Stimulated activated CD4-positive, alpha-beta T cell treated with anti-CD3 and anti-CD28 coated beads, Interleukin-1b, Interleukin-23, amount 100 ng/mL, for 1 hour (primary cell): ENCODE measurements at places on chromosomes 12 and 14.

GRCh38 chr14:103318750-103319419, 15.2 kb upstream of the EIF5 start:
- DNase-seq = no peak

DNA sequence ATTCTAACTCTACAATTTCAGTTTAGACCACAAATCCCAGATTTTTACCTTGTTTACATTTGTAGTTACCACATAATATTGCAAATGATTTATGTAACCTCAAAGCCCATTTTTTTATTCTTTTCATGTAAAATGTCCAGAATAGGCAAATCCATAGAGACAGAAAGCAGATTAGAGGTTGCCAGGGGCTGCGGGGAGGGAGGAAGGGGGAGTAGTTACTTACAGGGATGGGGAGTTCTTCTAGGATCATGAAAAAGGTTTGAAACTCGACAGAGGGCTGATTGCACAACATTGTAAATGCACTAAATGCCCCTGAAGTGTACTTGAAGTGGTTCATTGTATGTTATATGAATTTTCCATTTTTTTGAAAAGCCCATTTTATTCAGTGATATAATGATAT, 66.5 kb downstream of the PPP2R5C start:
- no peak for DNase-seq

- DNase-seq = no peak
Measured at GRCh38 chr14:80988192-80988591, 32.8 kb downstream of the TSHR start.

GRCh38 chr12:50647479-50647878, 116.4 kb upstream of the ATF1 start:
- no peak for DNase-seq

DNA sequence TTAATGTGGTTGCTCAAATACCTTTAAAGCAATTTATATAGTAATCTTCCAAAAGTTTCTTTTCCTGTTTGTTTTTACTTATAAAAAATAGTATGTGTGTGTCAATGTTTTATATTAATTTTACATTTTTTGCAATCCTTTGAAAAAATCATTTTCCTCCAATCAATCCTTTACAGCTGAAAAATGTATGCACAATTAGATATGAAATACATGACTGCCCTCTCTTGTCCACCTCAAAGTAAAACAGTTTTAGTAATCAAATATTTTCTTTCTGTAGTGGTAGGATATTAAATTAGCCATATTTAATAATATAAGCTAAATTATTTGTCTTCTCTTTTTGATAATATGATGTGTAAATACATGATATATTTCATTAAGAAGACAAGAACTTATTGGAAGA, 269.9 kb downstream of the ADAMTS20 start:
- DNase-seq = no peak

- DNase-seq = peak; percentile 44
Measured at GRCh38 chr14:21852061-21852664, 178.5 kb upstream of the OR4E1 start.

DNA sequence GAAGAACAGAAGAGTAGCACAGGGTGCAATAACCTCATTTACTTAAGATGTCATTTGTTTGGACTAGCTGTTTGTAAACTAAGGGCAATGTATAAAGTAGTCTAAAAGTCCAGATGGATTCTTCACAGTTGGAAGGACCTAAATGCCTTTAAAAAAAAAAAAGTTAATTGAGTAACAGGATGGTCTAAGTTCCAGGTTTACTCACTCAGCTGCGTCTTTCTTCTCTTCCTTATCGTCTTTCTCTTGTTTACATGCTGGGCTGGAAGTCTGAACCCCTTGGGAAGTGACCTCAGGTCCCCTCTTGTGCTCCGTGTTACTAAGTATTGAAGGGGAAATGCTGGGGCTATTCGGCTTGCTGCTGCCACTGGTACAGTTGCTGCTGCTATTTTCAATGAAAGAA, 82.5 kb downstream of the SH2B3 start:
- DNase-seq = no peak

DNA sequence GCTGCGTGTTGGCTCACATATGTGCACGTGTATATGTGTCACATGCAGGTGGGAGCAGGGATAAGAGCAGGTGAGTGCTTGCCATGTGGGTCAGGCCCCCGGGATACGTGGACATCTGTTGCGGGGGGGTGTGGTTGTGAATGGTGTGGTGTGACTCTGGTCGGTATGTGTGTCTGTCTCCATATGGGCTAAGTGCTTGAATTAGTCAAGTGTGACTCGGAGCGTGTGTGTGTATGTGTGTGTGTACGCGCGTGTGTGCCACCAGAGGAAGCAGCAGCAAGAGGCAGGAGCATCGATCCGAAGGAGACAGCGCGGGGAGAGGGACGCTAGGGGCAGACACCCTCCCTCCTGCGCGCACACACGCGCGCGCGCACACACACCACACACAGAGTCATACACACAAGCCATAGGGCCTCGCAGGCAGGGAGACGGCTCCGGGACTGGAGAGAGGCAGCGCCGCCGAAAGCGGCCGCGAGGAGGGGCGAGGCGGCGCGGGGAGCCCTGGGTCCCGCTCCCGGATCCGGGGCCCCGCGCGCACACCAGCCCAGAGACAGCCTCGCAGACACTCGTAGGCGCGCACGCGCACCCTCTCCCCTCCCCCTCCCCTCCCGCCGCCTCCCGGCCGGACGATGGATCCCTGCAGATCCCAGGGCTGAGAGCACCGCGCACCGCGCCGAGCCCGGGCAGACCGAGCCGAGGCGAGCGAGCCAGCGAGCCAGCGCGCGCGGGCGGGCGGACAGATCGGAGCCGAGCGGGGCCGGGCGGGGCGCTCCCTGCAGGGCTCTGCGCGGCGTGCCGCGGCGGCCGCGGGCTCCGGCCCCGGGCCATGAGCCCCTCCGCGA, at the start of gene ASIC1:
ASIC1 (plus strand) TSS at position 597 of the 842 bp plus-strand sequence. CDS start 1,171 bp downstream, outside the sequence.
- DNase-seq = no peak

GRCh38 chr12:130719263-130719859, 3.3 kb upstream of the RIMBP2 start:
- no peak for DNase-seq

DNA sequence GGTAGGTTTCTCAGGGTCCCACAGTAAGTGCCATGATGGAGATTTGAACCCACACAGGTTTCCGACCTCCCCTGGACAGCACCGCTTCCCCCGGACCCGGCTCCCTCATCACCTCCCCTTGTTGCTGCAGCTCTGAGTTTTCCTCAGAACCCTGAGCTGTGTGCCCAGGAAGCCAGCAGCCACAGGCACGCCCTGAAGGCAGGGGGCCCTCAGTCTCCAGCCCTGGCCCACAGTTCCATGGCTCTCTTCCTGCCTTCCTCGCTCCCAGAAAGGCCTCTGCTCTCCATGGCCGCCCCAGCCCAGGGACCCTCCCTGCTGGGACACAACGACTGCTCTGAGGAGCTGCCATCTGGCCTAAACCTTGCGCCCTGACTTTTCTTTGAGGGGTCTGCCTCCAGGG, 35.8 kb upstream of the PRIMA1 start:
- no peak for DNase-seq

DNA sequence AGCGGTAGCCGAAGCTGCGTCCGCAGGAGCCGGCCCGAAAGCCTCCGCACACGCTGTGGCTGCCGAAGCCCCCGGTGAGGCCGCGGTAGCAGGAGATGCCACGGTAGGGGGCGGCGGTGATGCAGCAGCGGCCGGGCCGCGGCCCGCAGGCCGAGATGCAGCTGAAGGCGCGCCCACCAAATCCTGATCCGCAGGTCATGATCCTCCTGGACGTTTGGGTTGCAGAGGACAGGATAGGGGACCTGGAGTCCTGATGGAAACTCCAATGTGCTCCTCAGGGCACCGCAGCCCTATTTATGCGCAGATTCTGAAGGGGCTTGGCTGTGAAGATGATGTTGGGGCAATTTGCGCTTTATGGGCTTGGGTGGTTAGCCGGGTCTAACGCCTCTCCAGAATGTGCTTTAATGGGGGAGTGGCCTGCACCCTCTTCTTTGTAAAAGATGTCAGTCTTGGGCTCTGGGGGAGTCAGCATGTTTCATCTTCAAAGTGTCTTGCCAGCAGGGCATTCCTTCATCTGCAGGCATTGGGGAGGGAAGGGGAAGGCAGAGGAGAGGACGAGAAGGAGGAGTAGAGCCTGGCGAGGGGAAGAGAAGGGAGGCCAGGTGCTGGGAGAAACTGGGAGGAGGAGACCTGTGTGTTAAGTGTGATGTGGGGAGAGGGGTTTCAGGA, at the start of gene KRT81:
KRT81 (minus strand) TSS at position 268 of the 669 bp plus-strand sequence; CDS start at position 199, 69 bp downstream.
- no peak for DNase-seq

- no peak for DNase-seq
Measured at GRCh38 chr12:92871116-92871515, 58.0 kb downstream of the EEA1 start.

DNA sequence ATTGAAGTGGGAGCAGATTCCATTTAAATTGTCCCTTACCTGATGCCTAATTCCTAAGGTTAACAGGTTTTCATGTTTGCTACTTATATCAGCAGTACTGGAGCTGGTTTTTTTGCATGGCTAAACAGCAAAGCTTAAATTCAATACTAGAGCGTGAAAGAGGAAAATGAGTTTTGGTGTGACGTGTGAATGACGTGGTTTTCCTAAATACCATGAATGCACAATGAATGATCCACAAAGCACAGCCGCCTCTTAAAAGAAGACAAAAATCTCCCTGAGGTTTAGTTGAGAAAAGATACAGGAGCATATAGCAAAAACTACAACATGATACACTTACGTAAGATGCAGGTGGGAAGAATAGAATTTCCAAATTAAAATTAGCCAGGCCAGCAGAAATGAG, 731.1 kb downstream of the DIO2 start:
- no peak for DNase-seq

- no peak for DNase-seq
Measured at GRCh38 chr14:75048101-75048500, 3.2 kb downstream of the MLH3 start.

- no peak for DNase-seq
Measured at GRCh38 chr14:89720741-89721729, 233.5 kb downstream of the EFCAB11 start.

DNA sequence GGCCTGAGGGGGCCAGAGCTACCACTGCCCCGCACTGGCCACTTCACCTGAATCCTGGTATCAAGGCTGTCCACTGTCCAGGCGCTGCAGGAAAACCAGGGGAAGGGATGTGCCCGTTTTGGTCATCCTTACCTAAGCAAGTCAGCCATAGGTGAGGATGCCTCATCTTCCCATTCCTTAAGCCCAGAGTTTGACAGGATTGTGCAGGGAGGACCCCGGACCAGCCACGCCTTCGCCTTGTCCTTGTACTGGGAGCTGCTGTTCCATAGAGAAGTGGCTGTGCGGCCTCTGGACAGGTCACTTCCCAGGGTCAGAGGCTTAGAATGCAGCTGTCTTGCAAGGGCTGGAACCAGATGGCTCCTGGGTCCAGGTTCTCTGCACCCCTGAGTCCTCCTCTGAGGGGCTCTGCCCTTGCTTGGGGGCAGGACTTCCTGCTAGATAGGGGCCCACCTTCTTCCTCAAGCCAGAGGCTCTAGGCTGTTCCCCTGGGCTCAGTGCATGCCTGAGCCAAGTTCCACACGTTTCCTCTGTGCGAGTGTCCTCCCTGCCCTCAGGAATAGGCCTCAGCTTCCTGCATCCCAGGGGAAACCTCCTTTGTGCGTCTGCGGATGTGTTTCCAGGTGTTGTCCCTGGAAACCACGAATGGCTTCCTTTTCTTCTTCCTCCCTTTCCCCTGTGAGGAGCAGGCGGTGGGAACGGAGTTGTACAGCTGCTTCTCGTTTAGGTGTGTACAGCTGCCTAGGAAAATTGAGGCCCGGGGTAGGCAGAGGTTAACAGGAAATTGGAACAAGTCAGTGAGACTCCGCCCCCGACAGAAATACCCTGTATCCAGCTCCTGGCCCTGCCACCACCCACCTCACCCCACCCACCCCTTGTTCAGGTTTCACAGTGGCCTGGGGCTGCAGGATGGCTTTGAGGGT, 54.3 kb upstream of the RIN3 start:
- no peak for DNase-seq

DNA sequence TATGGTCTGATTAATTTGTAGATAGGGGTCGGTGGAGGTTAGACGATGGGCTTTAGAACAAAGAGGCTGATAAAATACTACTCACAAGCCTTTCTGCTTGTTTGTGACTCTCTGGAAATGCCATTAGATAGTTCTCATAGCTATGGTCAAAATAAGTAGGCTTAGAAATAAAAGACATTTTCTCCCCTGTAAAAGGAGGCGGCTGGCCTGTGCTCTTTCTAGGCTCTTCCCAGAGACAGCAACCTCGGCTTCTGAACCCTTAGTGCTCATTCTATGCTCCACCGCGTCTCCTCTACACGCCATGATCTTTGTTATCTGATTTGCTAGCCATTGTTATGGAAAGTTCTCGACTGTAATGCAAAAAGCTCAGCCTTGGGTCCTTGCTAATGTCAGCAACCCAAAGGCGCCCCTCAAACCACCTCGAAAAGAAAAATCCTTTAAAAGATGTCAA, 64.5 kb downstream of the CRADD start:
- no peak for DNase-seq

- DNase-seq = no peak
Measured at GRCh38 chr12:26469421-26470180, 274.2 kb downstream of the SSPN start.

DNA sequence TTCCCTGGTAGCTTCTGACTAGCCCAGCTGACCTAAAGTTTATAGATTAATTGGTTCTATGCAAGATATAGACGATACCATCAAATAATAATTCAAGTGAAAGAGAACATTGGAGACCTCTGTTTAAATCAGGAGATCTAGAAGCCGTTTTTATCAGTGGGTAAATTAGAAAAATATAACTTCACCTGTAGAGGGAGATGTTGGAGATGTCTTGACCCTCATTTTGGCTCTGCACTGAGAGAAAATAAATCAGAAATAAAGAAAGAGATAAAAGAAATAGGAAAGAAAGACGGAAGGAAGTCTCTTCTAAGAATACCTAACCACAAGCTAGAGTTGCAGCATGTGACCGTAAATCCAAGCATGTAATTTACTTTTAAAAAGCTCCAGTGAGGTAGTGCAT, 684.5 kb downstream of the C12orf50 start:
- no peak for DNase-seq

DNA sequence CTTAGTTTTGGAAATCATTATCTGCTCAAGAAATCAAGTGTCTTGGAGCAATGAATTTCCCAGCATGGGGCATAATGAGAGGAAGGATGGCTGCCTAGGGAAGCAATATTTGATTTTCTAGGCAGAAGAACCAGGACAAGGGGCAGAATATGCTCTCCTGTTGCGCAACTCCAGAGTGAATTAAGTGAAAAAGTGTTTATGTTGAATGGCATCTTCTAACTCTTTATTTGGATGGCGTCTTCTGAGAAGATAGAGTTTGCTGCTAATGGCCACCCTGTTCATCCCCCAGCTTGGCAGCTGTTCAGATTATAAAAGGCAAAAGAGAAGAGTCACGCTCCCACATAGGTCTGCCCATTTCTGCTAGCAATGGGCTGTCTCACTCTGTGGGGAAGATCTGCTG, 1278.1 kb downstream of the AACS start:
- DNase-seq = no peak
